Activated naive CD4-positive, alpha-beta T cell treated with anti-CD3 and anti-CD28 coated beads, Interleukin-2, amount 10 ng/mL, durations not matched to agents 5 hours and 36 hours (primary cell): ENCODE measurements at places on chromosomes 13 and 19. TPM values are rescaled to one million over a fixed set of nuclear protein-coding genes. Genes with fewer than 3 reads are reported as not detected.

Gene CCL25
- total RNA-seq, result 6.0 TPM

Gene DMAC2
- total RNA-seq, result 42.0 TPM

Gene DZIP1
- total RNA-seq, result 0.14 TPM

Gene ZNF154
- 2.2 TPM for total RNA-seq

Gene SKA3
- 31.0 TPM for total RNA-seq

Gene POMP
- 68.6 TPM for total RNA-seq

Gene F7
- not detected for total RNA-seq

Gene ATP4A
- total RNA-seq, result not detected

Gene ZNF582
- total RNA-seq, result 4.3 TPM

Gene SELENOV
- total RNA-seq, result not detected

Gene ZNF543
- total RNA-seq, result 7.8 TPM

Gene MEIOSIN
- total RNA-seq, result not detected

Gene SLC25A41
- not detected for total RNA-seq

Gene APOC4
- not detected for total RNA-seq

Gene BCKDHA
- 18.3 TPM for total RNA-seq

Gene SERTAD1
- total RNA-seq, result 8.7 TPM

Gene OR4F17
- not detected for total RNA-seq

Gene LGALS14
- total RNA-seq, result 0.83 TPM

Gene TOMM40
- total RNA-seq, result 51.5 TPM

Gene POU2F2
- 24.7 TPM for total RNA-seq
